ENCODE measurements at places on chromosomes 3 and 15.

- DNase-seq = no peak
Observed at GRCh38 chr3:45596290-45596791, 1.8 kb downstream of the LIMD1 start.

- DNase-seq = no peak
Observed at GRCh38 chr3:106688464-106688863, 688.8 kb upstream of the CCDC54 start.

DNA sequence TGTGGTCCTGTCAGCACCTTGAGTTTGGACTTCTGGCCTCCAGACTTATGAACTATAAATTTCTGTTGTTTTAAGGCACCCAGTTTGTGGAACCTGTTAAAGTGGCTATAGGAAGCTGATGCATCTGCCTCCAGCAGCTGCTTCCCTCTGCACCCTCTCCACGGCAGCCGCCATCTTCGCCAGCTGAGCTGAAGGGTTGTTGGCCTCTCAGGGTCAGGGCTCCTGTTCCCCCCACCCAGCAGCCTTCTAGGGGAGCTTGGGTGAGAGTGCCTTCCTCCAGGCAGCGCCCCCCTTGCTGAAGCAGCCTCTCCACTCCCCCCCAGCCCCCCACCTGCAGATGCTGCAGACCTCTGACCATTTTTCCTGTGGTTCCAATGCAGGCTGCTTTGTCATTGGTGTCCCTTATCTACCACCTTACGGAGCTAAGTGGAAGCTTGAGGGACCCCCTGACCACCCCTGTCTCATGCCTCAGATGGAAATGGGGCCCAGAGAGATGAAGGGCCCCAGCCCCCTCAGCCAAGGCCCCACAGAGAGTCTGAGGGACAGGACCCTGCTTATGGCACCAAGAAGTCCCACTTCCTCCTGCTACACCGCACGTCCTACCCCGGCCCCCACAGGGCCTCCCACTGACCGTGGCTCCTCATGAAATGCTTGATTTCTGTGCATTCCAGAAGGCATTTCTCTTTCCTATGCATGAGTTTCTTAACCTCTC lies 61.4 kb upstream of the TLE3 start:
- no peak for DNase-seq

- no peak for DNase-seq
Observed at GRCh38 chr15:67165254-67166253, 88.9 kb downstream of the AAGAB start.

- no peak for DNase-seq
Observed at GRCh38 chr3:45123581-45124269, 22.5 kb downstream of the CDCP1 start.

DNA sequence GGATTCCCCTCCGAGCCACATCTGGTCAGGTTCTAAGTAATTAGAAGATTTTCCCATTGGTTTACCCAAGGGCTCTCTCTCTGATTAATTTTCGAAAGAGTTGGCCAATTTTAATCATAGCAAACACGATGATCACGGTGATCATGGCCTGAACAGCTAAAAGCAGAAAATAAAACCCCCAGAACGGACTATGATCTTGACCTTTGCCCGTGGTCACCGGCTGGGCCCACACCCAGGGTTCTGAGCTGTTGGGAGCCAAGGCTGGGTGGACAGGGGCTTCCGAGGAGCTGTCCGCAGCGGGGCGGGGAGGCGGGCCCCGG lies 2.6 kb downstream of the GP5 start:
- no peak for DNase-seq

- no peak for DNase-seq
Observed at GRCh38 chr3:171772427-171773056, 37.7 kb downstream of the PLD1 start.

DNA sequence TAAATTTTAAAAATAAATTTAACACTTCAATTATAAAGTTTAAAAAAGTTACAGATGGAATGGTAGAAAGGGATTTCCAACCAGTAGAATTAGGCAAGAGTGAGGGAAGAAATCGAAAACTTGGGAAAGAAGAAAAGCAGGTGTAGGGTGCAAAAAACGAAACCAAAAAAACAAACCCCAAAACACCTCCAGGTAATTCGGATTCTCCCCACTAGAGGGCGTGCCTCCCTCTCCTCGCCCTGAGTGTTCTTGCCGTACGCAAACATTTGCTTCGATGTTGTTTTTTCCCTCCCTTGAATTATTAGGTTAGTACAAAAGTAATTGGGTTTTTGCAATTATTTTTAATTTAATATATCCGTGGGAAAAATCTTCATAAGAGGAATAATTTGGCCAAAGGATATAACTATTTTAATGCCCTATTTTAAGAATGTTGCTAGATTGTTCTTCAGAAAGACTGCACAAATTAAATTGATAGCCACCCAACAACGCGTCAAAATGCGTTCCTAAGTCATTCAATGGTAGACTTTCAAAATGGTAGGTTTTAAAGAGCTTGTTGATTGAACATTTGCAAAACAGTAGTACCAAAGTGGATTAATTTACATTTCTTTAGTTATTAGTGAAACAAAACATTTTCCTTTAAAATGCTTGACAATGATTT lies 63.7 kb downstream of the SLC30A4 start:
- DNase-seq = no peak

DNA sequence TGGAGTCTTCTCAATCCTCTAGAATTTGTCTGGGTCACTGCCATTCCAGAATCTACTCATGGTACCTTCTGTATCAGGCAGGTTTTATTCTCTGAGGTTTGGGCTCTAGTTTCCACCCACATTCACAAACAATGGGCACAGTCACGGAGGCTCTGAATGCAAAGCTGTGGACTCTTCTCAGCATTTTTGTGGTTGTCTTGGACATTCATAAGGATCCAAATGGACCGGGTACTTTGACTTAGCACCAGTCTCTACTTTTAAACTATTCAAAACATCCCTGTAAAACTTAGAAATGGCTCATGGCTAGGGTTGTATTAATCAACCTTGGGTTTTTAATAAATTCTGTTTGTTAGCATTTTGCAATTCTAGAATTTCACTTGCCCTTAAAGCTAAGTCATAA lies 277.9 kb upstream of the THBS1 start:
- no peak for DNase-seq

- no peak for DNase-seq
Observed at GRCh38 chr3:101146946-101147345, 153.7 kb upstream of the ABI3BP start.

- DNase-seq = no peak
Observed at GRCh38 chr3:73523661-73524060, 101.1 kb downstream of the PDZRN3 start.

- DNase-seq = no peak
Observed at GRCh38 chr3:189270248-189270832, 98.6 kb downstream of the TPRG1 start.

GRCh38 chr3:113454630-113455029 lies 13.3 kb upstream of the CFAP44 start:
- DNase-seq = no peak

DNA sequence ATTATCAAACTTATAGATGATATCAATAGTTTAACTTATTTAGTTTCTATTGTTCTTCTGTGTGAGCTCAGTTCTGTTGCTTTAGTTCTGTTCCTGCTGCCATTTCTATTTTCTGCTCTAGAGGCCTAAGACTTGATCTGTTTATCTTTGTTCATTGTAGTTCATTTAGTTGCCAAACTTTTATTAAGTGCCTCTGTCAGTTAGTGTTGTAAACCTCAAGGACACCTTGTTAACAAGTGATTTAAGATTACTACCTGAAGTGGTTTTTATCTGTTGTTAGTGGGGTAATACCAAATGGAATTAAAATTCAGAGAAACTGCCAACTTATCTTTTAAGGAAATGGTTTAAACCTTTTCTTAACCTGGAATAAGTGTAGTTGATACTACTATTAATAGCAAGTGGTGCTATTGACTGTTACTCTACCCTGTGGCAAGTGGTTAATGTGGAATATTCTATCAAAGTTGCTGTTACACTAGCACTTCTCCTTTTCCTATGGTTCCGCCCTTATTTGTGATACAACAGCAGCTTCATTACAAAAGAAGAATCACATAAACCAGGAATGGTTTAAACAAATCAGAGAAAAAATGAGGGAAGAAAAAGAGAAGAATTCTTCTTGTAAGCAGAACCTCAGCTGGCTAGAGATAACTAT lies 500.6 kb upstream of the GOLIM4 start:
- no peak for DNase-seq

DNA sequence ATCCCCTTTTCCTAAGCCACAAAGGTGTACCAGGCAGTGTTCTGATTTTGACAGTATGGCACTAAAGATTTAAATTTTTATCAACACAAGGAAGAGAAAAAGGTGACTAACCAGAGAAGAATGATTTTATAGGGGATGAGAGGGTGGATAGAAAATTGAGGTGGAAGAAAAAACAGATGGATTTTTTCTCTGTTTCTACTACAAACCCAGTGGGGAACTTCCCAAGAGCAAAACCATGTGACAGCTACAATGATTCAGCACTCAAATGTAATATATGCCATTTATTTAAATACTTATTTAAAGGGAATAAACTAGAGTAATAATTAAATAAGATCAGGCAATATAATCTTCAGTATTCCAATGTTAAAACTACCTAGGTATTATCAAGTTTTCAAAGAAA lies 11.1 kb downstream of the DCUN1D1 start:
- no peak for DNase-seq
